ENCODE measurements at places on chromosomes 12 and 14.

- no peak for DNase-seq
Measured at GRCh38 chr14:83566567-83566966, 1963.4 kb upstream of the FLRT2 start.

GRCh38 chr14:24880689-24881088 is 169.3 kb downstream of the STXBP6 start:
- DNase-seq = no peak

- no peak for DNase-seq
Measured at GRCh38 chr12:52604859-52605258, 3.6 kb upstream of the KRT72 start.

GRCh38 chr12:7915661-7916403 is 20.2 kb downstream of the SLC2A3 start:
- DNase-seq = no peak

DNA sequence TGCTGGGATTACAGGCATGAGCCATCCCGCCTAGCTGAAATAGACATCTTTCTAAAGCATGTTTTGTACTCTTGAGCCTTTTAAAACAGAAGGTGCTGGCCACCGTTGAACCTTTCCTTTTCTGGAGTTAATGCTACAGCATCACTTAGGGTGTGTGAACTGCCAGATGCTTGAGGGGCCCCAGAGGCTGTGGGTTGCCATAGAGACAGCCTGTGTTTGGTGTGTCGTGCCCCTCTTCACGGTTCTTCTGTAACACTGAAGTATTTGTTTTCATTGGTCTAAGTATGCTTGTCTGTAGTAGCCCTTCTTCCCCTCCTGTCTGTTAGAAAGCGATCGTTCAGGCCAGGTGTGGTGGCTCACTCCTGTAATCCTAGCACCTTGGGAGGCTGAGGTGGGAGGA is 30.8 kb downstream of the PLEKHG3 start:
- DNase-seq = no peak

DNA sequence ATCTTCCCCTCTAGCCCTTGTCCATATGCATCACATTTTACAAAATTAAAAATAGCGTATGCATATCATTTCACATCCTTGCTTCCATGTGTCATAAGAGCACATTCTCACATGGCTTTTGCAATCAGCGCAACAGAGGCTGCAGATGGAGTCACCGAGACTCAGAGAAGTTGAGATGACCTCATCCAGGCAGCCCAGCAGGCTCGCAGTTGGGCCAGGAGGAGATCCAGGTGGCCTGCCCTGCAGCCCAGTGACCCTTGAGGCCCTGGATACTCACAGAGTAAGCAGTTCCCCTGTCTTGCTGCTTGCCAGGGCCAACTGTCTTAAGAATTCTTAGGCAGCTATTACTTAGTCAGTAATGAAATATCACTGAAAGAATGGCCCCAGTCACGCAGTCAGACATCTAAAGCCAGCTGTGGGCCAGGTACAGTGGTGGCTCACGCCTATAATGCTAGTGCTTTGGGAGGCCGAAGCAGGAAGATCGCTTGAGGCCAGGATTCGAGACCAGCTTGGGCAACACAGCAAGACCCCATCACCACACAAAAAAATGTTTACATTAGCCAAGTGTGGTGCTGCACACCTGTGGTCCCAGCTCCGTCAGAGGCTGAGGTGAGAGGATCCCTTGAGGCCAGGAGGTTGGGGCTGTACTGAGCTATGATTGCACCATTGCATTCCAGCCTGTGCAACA is 9.1 kb downstream of the CAMKK2 start:
- no peak for DNase-seq

GRCh38 chr12:24507827-24508226 is 441.1 kb downstream of the BCAT1 start:
- no peak for DNase-seq

DNA sequence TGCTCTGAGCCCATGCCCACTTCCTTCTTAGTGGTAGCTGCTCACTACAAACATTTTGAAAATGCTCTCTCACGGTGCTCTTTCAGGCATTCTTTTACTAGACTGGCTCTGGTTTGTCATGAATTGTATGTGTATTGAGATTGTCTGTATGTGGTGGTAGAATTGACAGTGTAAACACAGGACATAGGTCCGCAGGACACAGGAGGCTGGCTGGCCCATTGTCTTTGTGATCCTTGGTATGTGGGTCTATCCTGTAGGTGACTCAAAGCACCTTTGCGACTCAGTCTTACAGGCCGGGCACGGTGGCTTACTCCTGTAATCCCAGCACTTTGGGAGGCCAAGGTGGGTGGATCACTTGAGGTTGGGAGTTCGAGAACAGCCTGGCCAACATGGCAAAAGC is 250.9 kb downstream of the C12orf75 start:
- DNase-seq = no peak

- DNase-seq = no peak
Measured at GRCh38 chr12:22262309-22262708, 72.2 kb downstream of the ST8SIA1 start.

DNA sequence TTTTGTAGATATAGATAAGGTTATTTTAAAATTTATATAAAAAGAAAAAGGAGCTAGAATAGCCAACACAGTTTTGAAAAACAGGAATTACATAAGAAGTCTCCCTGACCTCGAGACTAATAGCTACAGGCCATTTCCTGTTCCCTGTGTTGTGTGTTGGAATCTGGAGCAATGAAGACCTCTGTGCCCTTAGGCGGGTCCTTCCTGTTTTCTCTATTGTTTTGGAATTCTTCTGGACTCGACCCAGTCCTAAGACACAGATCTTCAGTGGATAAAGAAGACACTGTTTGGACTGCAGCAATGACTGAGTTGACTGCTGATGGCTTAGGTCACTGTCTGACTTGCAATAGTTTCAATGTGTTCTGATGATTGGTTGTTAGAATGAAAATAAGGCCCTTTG is 26.2 kb downstream of the SNRPF start:
- no peak for DNase-seq

GRCh38 chr12:131909081-131909751 is 14.8 kb downstream of the ULK1 start:
- no peak for DNase-seq

DNA sequence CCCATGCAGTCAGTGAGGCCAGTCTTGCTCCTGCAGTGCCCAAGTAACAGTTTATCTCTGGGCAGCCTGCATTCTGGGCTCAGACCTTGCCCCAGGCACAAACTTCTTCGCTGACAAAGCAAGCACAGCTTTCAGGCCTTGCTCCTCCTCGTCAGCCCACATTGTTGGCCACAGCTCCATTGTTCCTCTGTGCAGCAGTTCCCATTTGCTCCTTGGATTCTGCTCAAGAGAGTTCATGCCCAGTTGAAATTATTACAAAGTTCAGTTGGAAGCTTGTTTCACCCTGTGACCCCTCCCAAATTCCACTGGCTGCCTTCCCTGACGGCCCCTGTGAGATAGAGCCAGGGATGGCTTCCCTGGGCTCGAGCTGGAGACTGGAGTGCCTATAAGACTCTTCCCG is 163.4 kb upstream of the DDHD1 start:
- no peak for DNase-seq

DNA sequence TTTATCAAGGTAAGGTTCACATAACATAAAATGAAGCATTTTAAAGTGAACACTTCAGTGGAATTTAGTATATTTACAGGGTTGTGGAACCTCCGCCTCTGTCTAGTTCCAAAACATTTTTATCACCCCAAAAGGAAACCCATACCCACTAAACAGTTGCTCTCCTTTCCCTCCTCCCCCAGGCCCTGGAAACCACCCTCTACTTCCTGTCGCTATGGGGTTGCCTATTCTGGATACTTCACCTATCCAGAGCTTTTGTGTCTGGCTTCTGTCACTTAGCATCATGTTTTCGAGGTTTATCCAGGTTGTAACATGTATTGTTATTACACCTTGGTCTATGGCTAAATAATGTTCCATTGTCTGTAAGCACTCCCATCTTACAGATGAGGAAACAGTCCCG is 27.7 kb upstream of the ZFP36L1 start:
- no peak for DNase-seq

DNA sequence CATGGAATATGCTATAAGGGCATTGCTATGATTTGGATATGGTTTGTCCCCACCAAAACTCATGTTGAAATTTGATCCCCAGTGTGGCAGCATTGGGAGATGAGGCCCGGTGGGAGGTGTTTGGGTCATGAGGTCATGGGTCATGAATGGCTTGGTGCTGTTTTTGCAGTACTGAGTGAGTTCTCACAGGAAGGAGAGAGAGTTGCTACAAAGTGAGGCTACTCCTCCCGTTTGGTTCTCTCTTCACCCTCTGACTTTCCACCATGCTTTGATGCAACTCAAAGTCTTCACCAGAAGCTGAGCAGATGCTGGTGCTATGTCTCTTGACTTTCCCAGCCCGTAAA is 388.1 kb upstream of the TMPO start:
- DNase-seq = no peak

GRCh38 chr12:132506328-132507160 is 16.6 kb downstream of the FBRSL1 start:
- DNase-seq = no peak

GRCh38 chr12:101968770-101969169 is 91.4 kb downstream of the DRAM1 start:
- DNase-seq = no peak

GRCh38 chr14:85702997-85703396 is 173.1 kb downstream of the FLRT2 start:
- DNase-seq = no peak

DNA sequence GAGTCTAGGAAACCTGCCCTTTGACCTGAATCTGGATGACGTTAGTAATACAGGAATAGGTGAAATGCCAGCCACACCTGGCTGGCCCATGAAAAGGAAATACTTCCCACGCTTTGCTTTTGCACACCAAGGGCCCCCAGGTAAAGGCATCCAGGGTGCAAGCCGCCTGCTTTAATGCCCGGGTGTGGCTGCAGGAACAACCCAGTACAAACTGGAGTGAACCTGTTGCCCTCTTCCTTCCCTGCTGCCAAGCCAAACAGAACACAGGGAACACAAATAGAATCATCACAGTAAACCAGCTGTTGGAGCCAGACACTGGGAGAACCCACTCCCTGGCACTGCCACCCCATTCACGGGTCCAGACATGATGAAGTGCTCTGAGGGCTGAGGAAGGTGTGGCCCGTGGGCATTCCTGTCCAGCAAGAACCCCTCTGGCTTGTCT is 24.2 kb upstream of the FOS start:
- no peak for DNase-seq

- no peak for DNase-seq
Measured at GRCh38 chr14:71235875-71236274, 328.6 kb downstream of the PCNX1 start.

DNA sequence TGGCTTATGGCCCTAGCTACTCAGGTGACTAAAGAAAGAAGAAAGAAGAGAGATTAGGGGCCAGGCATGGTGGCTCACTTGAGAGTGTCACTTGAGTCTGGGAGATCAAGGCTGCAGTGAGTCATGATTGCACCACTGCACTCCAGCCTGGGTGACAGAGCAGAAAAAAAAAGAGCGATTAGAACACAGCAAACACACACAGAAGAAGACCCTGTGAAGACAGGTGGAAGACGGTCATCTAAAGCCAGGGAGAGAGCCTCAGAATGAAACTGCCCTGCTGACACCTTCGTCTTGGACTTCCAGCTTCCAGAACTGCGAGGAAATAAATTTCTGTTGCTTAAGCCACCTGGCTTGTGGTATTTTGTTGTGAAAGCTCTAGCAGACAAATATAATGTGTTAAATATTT is 17.5 kb upstream of the PPP1CC start:
- DNase-seq = no peak

- no peak for DNase-seq
Measured at GRCh38 chr12:73106296-73106695, 834.1 kb downstream of the TRHDE start.

GRCh38 chr12:28563936-28564335 is 373.7 kb downstream of the CCDC91 start:
- DNase-seq = peak; percentile 70

- DNase-seq = peak; percentile 21
Measured at GRCh38 chr14:103483600-103483999, 39.0 kb downstream of the CKB start.

DNA sequence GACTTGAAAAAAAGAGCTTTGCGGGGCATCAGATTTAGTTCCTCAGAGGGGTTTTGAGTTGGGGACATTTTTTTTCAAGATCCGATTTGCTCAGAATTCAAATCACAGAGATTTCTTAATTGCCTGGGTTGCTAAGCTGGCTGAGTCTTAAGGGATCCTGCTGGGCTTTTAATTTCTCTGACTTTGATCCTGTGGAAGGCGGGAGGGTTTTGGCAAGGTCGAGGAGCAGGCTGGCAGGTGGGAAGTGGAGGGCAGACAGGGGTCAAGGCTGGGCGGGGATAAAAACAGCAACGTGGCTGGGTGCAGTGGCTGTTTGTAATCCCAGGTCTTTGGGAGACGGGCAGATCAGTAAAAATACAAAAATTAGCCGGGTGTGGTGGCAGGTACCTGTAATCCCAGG is 33.5 kb upstream of the CCDC63 start:
- no peak for DNase-seq

- DNase-seq = no peak
Measured at GRCh38 chr14:53772936-53773335, 183.7 kb downstream of the BMP4 start.

- DNase-seq = no peak
Measured at GRCh38 chr14:74867673-74868072, 8.3 kb downstream of the PROX2 start.

- no peak for DNase-seq
Measured at GRCh38 chr14:90288651-90289355, 32.5 kb downstream of the PSMC1 start.

DNA sequence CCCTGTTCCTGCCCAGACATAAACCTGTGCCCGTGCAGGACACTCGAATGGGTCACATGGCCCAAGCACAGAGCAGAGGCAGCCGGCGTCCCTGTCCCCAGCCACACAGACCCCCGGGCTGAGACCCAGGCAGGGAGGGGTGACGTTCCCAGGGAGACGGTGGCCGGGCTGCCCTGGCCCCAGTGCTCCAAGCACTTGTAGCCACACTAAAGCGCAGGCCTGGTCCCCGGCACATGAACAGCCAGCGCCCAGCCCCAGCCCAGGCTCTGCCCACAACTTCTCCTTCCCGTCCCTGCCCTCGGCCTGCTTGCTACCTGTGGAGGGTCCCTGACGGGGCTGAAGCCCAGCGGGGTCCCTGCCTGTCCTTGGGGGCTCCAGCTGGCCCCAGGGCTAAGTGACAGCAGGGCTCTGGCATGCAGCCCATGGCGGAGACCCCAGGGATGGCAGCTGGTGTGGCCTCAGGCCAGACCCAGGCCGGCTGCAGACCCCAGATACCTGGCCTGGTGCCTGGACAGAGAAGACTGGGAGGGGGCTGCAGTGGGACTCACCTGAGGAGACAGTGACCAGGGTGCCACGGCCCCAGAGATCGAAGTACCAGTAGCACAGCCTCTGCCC is 338.4 kb downstream of the TMEM121 start:
- no peak for DNase-seq

DNA sequence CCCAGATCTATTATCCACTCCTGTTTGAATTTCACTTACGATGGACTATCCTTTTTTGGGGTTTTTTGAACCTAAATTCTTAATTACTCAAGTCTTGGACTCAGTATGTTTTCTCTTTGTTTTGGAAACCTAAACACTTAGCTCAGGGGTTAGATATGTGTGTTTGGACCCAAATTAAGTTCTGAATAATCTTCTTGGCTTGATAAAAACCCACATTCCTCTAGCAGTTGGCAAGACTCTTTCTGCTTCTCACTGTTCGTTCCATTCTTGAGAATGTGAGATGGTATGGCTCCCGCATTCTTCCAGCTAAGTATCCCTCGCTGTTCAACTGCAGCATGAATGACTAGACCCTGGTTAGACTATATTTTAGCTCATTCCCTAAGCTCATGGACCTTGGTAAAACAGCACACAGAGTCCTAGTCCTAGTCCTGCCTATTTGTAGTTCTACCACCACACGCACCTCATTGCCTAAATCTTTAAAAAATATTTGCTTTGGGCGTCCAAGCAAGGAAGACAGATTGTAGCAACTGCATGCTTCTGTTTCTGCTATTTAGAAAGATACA is 860.0 kb downstream of the RPS29 start:
- DNase-seq = no peak
